ENCODE measurements at places on chromosomes 4 and X.

GRCh38 chr4:7803992-7804755, 135.5 kb downstream of the AFAP1 start:
- DNase-seq, result peak; percentile 77

- DNase-seq, result no peak
Measured at GRCh38 chrX:14843666-14844065, 29.2 kb downstream of the FANCB start.

DNA sequence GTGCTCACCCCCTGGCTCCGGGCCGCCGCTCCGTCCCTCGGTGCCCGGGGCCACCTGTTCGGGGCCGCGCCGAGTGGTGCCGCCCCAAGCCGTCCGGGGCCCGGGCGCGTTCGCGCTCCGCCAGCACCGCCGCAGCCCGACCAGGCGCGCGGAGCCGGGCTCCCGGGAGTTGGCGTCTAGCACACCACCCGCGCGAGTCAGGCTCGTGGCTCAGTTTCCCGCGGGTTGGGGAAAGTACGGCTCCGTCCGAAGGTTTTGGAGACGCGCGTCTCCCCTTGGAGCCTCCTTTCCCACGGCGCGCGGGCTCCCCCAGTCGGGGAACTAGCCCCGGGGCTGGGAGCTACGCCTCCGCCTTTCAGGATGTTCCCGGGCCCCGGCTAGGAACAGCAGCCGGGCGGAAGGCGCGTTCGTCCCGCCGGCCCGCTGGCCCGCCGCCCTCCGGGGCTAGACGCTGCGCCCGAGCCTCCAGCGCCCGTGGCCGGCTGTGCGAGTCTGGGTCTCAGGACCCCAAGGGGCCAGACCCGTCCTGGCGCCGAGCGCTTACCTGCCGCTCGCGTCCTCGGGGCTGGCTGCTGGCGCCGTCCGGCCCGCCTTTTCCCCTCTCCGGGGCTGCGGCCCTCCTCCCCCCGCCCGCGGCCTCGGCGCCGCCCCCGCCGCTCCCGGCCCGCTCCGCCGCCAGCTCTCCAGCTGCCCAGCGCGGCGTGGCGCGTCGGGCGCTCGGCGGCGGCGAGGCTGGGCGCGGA, at the start of gene ADGRG2:
Gene ADGRG2 (minus strand): TSS at position 571 of the 743 bp plus-strand sequence. CDS start 53,634 bp downstream, outside the sequence.
- DNase-seq, result no peak

DNA sequence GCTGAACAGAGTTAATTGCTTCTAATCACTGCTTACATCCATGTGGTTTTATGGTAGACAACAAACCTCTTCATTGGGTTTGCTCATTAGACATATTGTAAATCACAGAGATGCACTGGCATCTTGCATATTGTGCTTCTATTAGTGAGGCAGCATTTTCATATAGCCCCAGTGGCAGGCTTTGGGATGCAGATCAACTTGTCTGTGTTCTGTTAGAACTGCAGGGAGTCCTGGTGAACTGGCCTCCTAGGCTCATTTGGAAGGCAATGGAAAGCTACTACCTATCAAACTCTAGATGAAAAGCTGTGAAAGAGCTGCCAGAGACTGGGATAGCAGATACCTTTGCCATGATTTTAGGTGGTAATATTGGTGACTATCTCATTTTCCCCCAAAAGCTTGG, 108.8 kb downstream of the NAA11 start:
- DNase-seq, result no peak

GRCh38 chr4:89249716-89250361, 57.8 kb downstream of the GPRIN3 start:
- DNase-seq, result no peak

DNA sequence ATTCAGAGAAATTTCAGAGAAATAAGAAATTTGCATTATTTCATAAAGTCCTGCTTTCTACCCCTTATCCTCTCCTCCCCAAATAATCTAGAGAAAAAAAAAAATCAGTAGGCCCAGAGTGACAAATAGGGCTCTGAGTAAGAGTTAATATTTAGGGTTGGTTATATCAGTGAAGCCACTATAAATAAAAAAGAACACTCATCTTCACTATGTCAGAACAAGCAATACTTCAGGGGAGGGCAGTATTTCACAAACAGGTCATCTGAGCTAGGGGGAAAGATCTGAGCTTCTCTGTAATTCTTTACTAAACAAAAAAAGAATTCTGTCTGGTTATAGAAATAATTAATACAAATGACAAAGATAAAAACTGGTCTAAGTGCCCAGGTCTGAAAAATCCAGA, 39.4 kb downstream of the PDE5A start:
- no peak for DNase-seq

GRCh38 chrX:69321789-69322188, 156.5 kb upstream of the PJA1 start:
- no peak for DNase-seq

- no peak for DNase-seq
Measured at GRCh38 chr4:48570646-48571220, 80.7 kb downstream of the ZAR1 start.

- no peak for DNase-seq
Measured at GRCh38 chr4:38946919-38947318, 79.3 kb downstream of the FAM114A1 start.

- no peak for DNase-seq
Measured at GRCh38 chrX:9961750-9962149, 5.4 kb upstream of the CLDN34 start.

GRCh38 chrX:36974911-36975310, 33.3 kb upstream of the FAM47C start:
- DNase-seq, result no peak

DNA sequence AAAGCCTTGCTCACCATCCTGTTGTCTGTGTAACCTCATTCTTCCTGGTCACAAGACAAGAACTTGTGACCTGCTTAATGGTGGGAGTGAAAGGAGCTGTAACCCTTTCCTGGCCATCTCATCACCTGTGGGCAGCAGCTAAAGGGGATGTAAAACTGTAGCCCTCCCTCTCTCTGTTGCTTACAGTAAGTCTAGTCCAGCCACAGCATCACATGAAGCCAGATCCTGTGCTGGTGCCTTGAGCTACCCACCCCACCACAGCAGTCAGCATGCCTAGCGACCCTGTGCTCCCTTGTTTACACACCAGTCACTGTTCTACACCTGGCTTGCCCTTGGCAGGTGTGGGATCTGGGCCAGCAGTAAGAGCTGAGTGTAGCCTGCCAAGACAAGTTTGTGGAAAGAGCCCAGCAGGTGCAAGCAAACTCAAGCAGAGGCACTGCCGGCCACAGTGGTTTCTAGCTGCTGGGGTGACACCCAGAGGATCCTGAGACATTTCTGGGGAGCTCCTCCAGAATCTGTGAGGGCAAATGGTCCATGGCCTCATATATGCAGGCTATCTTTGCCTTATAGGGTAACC, 41.0 kb downstream of the UGT2B28 start:
- no peak for DNase-seq

DNA sequence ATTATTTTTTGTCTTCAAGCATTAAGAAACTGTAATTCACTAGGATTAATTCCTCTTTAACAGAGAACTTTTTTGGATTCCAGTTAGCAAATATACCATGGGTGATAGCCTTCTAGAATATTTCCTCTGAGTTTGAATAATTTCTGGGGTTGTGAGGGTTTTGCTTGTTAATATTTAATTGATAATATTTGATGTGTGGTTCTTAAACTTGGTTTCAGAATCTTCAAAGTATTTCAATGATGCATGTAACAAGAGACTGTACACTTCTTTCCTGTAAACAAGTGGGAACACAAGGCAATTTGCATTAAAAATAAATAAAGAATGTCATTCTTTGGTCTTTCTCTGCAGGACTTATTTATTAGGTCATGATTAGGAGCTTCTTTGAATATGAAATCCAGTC, 9.5 kb upstream of the C4orf51 start:
- DNase-seq, result no peak

DNA sequence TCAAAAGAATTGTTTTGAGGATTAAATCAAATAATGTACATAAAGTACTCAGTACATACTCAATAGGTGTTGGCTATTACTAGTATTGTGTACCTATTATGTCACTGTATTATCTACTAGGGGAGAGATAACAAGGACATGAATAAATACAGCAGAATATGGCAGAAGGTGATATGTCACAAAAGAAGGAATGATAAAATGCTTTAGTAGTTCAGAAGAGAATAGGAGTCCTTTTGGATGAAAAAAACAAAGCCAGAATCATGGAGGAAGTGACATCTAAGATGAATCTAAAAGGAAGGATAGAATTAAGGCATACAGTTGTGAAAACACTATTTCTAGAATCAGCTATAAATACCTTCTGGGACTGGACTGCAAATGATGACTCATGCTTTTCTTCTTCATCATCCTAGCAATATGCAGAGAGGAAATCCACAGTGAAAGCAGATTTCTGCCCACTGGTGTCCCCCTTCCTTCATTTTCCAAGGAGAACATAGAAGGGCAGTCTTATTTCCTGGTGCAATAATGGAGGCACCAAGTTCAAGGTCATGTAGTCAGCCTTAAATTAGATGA, 98.7 kb downstream of the GLUD2 start:
- no peak for DNase-seq

DNA sequence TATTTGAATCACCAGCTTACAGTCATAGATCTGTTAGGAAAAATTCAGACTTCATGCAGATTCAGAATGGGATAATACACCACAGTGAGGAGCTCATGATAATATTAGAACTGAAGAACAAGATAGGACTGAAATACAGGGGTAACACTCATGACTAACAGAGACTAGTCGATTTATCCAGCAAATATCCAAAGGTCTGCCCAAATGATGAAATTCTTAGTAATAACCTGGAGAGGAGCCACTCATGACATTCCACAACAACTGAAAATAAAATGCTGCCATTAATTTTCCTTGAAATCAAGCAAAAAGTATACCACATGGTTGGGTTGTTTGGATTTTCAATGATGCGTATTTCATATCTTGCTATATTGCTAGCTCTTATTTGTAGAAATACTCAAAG, 903.7 kb upstream of the ADGRL3 start:
- no peak for DNase-seq

All from CD4-positive, alpha-beta T cell treated with Interleukin-6 at 100 ng/mL for 8 hours (primary cell).